Activated CD4-positive, CD25-positive, alpha-beta regulatory T cell treated with anti-CD3 and anti-CD28 coated beads, Interleukin-2, amount 50 U/mL, for 16 hours (primary cell): ENCODE measurements at places on chromosomes 3 and 15.

GRCh38 chr3:71225002-71225684 is 358.4 kb downstream of the FOXP1 start:
- no peak for DNase-seq

- no peak for DNase-seq
Observed at GRCh38 chr3:59135096-59135495, 85.3 kb upstream of the CFAP20DC start.

- no peak for DNase-seq
Observed at GRCh38 chr3:127706785-127707351, 34.1 kb downstream of the ABTB1 start.

DNA sequence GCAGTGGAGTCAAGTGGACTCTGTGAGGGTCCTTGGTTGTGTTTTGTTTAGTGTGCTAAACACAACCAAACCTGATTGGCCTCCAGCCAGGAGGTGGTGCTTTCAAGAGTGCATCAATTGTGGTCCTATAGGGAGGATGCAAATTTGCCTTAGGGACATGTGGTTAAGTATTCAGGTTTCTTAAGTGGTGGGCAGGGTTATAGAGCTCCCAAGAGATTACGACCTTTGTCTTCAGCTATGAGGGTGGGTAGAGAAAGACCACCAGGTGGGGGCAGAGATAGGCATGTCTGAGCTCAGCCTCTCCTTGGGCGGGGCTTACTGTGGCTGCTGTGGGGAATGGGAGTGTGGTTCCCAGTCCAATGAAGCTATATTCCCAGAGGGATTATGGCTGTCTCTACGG is 186.6 kb downstream of the SQOR start:
- no peak for DNase-seq

- no peak for DNase-seq
Observed at GRCh38 chr15:51634591-51635198, 12.1 kb upstream of the DMXL2 start.

DNA sequence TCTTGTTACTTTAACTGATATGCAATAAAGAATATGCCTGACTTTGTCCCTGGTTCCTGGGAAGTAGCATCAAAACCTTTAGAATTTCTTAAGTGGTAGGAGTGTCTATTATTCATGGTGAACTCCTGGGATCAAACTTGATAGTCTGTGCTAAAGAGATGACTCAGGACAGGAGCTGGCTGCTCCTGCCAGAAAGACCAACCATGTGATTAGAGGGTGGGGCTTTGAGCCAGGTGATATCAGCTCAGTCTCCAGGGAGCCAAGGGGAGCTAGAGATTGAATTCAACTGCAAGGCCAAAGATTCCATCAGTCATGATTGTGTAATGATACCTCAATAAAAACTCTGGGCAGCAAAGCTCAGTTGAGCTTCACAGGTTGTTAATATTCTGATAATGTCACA is 20.6 kb upstream of the TMC3 start:
- DNase-seq: no peak

DNA sequence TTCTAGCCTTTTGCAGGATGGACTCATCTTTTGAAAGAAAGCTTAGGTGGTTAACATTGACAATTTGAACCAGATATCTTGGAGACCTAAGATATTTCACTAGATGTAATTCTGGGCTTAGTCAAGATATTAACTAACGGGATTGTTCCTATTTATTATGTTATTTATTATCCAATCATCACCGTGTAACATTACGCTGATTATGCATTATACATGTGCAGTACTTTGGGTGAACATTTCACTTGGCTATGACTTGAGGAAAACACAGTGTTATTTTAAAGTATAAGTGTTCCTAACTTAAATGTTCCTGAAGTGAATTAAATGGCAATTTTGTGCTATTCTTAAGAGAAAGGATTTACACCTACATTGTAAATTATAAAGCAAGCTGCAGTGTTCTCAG is 574.5 kb upstream of the KCNMB2 start:
- DNase-seq: no peak

GRCh38 chr15:70093481-70094319 is 4.0 kb downstream of the TLE3 start:
- no peak for DNase-seq
